Astrocyte (in vitro differentiated cells and primary cell): ENCODE measurements at places on chromosomes 6 and 20. TPM values are rescaled to one million over a fixed set of nuclear protein-coding genes. Genes with fewer than 3 reads are reported as not detected.

DNA sequence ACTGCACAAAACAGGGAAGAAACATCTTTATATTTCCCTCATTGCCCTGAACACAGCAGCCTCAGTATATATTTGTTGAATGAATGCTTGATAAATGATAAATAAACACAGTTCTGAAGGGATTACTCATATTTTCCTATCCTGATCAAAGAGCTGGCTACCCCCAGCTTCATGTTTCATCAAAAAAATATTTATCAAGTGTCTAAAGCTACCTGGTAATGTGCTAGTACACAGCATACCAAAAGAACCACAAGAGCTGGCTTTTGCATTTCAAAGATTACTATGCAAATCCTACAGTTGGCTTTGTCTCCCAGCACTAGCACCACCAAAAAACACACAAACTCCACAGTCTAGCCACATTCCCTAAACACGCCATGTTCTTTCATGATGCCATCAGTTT, 130.0 kb downstream of the BTBD9 start:
- peak; percentile 97 for DNase-seq

DNA sequence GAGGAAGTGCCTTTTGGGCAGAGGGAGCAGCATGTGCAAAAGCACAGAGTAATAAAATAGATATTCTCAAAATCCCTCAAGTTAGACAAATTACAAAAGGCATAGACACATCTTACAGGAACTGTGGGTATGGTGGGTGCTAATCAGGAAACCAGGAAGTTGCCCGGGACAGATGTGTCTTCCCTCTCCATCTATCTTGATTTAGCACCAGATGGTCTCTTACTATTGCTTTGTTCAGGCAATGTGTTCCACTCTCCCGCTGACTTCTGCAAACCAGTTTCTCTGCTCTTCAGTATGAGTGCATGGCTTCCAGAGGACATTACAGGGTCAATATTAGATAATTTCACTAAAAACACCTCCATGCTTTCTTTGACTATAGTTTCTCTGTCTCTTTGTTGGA, 13.2 kb downstream of the CITED2 start:
- no peak for DNase-seq

GRCh38 chr6:140597181-140597580, 1222.7 kb upstream of the CITED2 start:
- peak; percentile 24 for DNase-seq

DNA sequence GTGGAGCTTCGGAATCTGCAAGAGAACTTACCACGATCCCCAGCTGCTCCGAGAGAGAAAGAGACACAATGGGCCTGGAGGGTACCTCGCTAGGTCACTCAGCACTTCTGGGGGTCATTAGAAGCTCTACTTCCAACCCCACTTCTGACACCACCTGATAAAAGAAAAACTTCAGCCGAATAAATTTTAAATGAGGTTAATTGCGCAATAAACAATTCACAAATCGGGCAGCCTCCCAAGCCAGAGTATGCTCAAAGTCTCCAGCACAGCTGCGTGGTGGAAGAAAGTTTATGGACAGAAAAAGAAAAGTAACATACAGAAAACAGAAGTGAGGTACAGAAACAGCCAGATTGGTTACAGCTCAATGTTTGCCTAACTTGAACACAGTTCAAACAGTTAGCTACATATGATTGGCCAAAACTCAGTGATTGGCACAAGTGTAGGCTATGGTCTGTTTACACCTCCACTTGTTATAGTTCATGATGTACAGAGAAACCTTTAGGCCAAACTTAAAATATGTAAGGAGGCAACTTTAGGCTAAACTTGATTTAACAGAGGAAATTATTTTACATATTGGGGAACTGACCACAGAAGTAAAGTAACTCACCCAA, 52.6 kb downstream of the COL11A2 start:
- no peak for DNase-seq

DNA sequence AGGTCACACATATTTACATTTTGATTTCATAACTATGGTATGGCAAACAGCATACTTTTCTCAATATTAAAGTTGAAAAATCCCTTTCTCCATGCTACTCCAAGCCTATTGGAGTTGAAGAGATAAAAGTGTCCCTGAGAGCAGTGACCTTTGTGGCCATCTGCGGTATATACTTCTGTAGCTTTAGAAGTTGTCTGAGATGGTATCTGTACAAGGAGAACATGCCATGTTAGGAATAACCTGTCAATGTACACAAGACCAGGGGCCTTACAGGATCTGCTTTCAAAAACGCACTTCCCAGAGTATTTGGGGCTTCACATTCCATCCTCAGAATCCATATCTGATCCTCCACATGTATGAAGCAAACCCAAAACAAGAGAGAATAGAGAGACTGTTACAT, 226.7 kb downstream of the MEI4 start:
- no peak for DNase-seq

GRCh38 chr20:38723017-38723847, 1.1 kb upstream of the SLC32A1 start:
- DNase-seq, result peak; percentile 30

The LY6G5B gene
- total RNA-seq, result 17.5 and 20.3 TPM in 2 replicates

The HLA-B gene
- 1,493 and 2,082 TPM in 2 replicates for total RNA-seq

The LST1 gene
- total RNA-seq, result not detected in 2 replicates

The DPPA5 gene
- total RNA-seq, result not detected in 2 replicates

The MEP1A gene
- not detected in 2 replicates for total RNA-seq

The CLVS2 gene
- not detected in 2 replicates for total RNA-seq
